ENCODE measurements at places on chromosomes 16 and 17.

GRCh38 chr17:79251824-79252223, 177.2 kb downstream of the ENGASE start:
- no peak for DNase-seq

GRCh38 chr16:84294117-84294516, 561 bp upstream of the WFDC1 start:
- no peak for DNase-seq

- DNase-seq, result no peak
These were observed 245.2 kb downstream of the SEC14L1 start for GRCh38 chr17:77385750-77386501.

DNA sequence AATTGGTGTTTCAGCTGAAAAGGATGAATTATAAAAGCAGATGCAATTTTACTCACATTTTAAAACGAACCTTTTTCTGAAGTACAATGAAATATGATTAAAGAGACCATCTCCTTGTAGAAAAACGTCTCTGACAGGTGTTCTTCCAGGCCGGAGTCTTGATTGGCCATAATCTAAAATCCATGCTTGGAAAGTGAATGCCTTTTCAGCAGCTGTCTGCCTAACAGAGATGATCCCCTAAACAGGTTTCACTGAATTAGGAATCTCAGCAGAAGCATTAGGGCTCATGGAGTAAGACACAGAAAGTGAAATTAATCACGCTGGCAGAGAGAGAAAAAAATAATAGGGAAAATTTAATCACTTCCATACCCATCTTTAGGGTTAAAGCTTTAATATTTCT, 39.3 kb upstream of the IRX5 start:
- no peak for DNase-seq

DNA sequence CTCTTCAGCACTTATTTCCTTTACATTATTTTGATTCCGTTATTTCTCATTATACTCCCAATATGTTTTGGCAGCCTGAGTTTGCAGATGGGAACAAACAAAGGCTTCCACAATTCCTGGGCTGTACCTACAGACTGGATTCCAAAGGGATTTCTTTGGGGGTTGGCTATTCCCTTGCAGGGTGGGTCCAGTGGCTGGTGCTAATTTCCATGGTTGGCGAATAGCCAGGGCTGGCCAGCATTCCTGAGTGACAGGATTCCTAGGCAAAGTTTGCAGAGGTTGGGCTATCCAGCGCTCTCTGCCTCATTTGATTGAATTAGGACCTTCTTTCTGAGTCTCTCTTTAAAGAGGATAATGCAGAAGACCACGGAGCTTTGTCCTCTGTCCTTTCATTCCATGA, 207.4 kb downstream of the MAF start:
- no peak for DNase-seq

DNA sequence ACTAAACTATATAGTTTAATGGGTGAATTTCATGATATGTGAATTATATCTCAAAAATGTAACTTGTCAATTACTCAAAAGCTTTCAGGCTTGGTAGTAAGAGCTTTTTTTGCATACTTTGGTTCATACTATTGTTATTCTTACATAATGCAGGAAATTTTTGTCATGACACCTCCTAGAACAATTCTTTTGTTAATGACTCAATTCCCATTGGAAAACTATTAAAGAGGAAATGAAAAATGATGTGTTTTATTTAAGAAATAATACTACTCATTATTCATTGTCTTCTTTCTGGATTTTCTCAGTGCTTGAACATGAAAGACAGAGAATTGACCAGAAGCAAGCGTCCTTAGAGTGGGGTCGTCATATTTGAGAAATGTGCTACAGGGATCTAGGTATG, 196.4 kb upstream of the KCNJ16 start:
- no peak for DNase-seq

GRCh38 chr17:81127526-81128177, 37.7 kb upstream of the PVALEF start:
- DNase-seq, result no peak

GRCh38 chr16:53913099-53913870, 209.3 kb downstream of the FTO start:
- no peak for DNase-seq

DNA sequence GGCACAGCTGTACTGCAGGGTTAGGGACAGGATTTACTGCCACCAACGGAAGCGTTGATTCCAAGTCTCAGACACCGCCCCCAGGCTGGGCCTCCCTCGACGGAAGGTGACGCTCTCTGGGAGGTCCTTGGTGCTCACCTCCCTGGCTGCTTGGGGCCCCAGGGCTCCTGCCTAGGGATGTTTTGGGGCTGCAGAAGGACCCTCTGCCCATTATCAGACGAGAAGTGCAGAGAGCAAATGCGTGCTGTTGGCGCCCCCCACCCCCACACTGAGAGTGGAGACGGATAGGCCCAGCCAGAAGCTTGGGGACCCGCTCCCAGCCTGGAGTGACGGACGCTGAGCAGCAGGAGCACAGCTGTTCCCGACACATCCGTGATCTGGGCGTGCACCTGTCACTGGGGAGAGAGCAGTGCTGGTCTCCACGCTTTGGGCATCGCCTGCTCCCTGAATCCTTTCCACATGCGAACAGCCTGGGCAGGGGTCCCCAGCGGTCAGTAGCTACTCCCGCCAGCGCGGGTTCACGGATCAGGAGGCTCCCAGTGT, 5.1 kb upstream of the SOX8 start:
- peak; percentile 71 for DNase-seq

DNA sequence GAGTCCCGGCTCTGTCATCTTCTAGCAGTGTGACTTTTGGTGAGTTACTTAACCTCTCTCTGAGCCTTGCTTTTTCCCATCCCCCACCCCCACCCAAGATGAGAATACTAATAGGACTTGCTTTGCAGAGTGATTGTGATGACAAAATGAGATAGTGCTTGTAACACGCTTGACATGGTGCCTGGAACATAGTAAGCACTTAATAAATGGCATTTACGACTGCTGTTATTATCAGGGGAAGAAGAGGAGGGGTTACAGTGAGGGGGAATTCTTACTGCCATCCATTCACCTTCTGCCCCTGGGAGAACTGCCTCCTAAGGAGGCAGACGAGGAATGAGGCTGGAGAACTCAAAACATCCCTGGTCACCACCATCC, 7.8 kb downstream of the DLX4 start:
- no peak for DNase-seq

DNA sequence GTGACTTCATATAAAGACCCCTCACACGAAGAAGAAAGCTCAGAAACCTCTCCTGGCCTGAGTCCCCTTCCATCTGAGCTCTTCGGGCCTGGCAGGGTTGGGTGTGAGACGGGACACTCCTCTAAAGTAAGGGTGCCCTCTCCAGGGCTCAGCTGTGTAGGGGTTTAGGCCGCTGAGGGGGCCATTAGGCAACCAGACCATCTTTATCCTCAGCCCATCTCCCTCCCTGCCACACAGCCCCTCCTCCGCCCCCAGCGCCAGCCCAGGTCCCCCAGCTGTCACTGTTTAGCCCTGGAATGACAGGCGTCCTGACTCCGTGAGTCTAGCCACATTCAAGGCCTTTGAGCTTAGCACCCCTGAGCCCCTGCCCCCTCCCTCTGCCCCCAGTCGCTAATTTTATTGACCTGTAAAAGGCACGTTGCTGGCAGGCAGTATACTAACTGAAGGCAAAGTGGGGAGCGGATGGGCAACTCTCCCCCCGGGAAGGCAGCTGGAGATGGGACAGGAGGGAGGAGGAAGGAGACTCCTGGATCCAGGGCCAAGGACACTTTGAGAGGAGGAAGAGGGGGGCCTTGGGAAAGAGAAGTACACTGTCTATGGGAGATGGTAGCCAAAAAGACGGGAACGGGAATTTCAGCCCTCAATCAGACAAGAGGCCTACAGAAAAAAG, 592 bp upstream of the ZNF385C start:
- peak; percentile 71 for DNase-seq

DNA sequence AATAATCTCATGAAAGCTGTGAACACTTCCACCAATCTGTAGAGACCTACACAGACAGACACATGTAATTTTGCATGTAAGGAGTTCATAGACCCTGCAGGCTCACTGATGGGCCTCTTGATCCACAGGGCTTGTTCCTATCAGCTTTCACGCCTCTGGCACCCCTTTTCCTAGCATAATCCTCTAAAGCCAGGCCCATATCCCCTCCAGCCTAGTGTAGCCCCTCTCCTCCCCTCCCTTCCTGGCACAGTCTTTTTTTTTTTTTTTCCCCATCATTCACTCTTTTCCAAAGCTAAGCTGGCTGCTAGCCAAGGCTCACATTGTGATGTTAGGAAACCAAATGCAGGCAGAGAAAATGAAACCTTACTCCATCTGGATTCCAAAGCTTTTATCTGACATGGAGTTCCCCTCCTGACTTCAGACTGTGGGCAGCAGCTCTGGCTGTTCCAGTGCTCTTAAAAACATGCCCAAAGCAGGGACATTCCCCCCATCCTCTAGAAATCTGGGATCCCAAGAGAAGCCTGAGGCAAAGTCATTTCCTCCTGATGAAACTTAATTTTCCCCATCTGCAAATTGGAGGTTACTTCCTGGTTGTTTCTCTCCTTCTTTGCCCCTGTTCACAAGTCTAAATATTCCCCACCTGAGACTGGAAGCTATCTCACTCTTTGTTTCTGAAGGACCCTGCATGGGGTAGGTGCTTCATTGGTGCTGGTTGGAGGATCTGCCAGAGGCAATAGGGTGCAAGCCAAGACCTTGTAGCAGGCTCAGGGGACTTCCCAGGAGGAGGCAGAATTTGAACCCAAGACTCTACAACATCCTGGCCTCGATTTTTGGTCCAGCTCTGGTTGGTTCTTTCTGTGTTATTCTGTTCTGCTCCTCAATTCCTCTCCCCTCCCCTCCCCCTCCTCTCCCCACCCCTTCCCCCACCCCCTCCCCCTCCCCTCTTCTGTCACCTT, 9.9 kb upstream of the CCL5 start:
- peak; percentile 6 for DNase-seq

GRCh38 chr17:65503557-65503956, 57.9 kb downstream of the AXIN2 start:
- no peak for DNase-seq

GRCh38 chr16:31200821-31201568, 1.6 kb downstream of the PYCARD start:
- no peak for DNase-seq

DNA sequence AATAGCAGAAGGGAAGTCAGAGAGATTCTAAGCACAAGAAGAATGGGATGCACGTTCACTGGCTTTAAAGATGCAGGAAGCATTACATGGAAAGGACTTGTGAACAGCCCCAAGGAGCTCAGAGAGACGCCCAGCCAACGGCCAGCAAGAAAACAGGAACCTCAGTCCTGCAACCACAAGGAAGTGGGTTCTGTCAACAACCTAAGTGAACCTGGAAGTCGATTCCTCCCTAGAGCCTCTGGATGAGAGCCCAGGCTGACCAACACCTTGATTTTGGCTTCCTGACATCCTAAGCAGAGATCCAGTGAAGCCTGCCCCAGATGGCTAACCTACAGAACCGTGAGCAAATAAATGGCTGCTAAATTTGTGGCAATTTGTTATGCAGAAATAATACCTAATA, 24.5 kb downstream of the GPR142 start:
- DNase-seq, result no peak

DNA sequence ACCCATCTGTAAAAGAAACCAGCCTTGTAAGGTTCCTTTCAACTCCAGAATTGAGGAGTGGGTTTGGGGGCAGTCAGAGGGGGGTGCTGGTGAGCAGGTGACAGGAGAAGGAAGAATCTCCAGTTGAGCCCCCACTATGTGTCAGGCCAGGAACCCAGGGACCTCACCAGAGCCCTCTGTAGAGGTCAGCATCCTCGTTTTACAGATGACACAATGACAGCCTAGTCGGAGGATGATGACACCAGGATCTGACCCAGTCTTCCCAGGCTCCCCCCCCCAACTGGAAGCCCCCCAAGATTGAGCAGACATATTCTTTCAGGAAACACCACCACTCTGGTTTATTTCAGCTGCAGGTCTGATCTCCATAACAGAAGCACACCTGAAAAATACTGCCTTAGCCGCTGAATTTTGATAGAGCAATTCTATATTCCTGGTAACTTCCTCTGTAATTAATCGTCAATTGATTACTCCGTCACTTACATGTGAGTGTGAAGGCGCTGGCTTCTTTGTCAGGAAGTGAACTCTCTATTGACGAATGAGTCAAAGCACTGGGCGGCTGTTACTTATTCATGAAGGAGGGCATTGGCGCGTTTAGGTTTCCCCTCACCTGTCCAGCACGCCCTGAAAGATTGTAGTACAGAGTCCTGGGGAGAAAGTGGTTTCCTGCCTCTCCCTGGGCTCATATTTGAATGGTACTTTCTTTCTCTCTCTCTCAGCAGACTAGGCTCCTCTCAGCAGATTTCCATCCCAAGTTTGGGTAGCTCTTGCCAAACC, 21.2 kb downstream of the SOCS3 start:
- no peak for DNase-seq

GRCh38 chr16:89297910-89298545, 80.5 kb downstream of the ZNF778 start:
- DNase-seq, result no peak

GRCh38 chr16:11407047-11407982, 62.1 kb downstream of the RMI2 start:
- peak; percentile 77 for DNase-seq

GRCh38 chr17:13544292-13544691, 57.4 kb downstream of the HS3ST3A1 start:
- no peak for DNase-seq

- DNase-seq, result no peak
These were observed 1327.3 kb upstream of the GOT2 start for GRCh38 chr16:60061396-60061795.

DNA sequence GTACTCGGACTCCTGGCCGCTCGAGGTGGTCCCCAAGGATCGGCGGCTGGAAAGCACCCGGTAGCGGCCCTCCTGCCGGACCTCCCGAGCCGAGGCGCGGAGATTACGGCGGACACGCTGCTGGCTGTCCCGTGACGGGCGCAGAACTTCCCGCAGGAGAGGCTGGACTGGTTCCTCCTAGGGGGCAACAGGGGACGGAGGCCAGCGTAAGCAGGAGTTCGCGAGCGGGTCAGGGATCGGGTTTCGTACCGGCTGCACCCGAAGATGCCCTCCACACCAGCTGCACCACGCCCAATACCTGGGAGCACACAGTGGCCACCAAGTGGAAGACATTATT, 341 bp downstream of the SLC7A6OS start:
- no peak for DNase-seq

DNA sequence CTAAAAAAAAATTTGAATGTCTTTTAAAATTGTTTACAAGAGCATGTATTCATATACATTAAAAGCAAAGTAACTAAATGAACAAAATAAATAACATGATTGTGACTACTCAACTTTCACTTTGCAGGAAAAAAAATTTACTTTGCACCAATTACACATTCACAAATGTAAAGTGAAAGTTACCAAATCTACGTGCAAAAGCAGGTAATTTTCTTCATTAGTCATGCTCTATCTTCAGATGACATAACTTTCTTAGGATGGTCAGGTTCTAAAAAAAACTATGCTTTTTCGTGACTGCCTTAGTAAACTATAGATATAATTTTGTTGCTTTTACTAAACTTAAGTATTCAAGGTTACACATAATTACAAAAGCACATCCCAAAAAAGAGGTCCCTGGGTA, 17.0 kb upstream of the ABCA10 start:
- DNase-seq, result no peak

- no peak for DNase-seq
These were observed 444.9 kb downstream of the SOX9 start for GRCh38 chr17:72565758-72566157.

GRCh38 chr17:80938556-80938955, 53.1 kb upstream of the CHMP6 start:
- DNase-seq, result no peak
